Stimulated activated CD4-positive, alpha-beta T cell treated with anti-CD3 and anti-CD28 coated beads, TNF-alpha, amount 100 ng/mL, for 1 hour (primary cell): ENCODE measurements at places on chromosomes 1 and 21.
A peak's percentile ranks its signal among the peaks of the same experiment; 100 is the strongest.

GRCh38 chr1:88061492-88062177, 622.4 kb upstream of the PKN2 start:
- DNase-seq, result no peak

- DNase-seq, result peak; percentile 76
Observed at GRCh38 chr21:45615145-45615711, 28.3 kb upstream of the PCBP3 start.

GRCh38 chr1:109204484-109204883, 9.2 kb upstream of the SARS1 start:
- no peak for DNase-seq

DNA sequence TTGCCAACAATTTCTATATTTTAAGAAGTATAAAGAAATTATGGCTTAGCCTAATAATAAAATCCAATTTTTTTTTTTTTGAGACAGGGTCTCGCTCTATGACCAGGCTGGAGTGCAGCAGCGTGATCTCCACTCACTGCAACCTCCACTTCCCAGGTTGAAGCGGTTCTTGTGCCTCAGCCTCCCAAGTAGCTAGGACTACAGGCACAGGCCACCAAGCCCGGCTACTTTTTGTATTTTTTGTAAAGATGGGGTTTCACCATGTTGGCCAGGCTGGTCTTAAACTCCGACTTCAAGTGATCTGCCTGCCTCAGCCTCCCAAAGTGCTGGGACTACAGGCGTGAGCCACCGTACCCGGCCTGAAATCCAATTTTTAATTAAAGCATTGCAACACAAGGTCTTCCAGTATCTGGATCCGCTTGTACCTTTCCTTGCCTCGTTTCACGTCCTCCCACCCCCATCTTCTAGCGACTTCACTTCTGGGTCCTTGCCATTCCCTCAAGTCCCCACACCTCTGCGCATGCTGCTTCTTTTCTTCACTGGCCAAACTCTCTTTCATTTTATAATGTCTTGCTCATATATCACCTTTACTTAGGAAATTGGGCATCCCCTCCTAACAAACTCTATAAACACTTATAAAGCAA, 2.3 kb downstream of the FUBP1 start:
- no peak for DNase-seq

DNA sequence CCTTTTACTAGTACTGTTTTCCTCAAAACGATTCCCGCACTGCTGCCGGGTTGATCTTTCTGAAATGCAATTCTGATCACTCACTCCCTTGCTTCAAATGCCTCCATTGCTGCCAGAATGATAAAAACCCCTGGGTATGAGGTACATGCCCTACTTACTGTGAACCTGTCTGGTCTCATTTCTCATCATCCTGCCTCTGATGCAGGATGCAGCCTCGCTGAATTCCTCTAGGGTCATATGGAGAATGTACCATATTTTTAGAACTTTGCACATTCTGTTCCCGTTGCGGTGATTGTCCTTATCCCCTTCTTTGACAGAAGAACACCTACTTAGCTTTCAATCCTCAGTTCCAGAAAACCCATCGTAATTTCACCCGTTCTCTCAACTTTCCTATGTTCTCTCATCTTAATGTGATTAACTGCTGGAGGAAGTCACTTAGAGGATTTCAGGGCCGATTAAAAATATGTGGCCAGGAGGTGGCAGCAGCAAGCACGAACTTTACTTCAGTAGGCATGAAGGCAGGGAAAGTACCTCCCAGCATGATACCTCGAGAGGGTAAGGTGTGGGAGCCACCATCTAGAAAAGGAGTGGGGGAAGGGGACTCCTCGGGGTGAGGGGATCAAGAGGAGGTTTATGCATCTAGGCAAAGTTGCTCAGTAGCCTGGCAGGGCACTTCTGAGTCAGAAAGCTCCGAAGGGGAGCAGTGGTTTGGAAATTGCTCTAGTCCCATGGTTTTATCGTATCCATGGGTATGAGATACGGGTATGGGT, 361.5 kb upstream of the ZP4 start:
- peak; percentile 1 for DNase-seq

DNA sequence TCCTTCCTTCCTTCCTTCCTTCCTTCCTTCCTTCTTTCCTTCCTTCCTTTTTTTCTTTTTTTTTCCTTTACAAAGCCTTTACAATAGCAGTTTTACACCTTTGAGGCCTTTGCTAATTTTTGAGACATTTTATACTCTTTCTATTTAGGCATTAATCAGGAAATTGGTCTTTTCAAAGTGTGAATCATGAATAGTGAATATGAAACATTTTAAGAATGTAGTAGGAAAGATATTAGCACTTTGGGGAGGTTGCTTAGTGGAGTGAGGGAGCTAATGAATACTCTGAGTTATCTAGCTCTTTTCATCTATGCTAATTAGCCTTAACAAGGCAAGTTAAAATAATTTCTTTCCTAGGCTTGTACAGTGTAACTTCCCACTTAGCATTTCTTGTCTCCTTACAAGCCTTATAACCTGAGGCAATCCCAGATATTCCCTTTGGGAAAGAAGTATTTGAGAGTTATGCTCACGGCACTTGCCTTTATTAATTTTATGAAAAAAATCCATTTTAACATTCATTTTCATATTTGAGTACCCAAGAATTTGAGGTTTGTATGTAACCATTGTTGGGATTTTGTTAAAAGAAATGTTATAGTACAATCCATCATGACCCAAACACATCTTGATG, 122.6 kb downstream of the NTNG1 start:
- no peak for DNase-seq

DNA sequence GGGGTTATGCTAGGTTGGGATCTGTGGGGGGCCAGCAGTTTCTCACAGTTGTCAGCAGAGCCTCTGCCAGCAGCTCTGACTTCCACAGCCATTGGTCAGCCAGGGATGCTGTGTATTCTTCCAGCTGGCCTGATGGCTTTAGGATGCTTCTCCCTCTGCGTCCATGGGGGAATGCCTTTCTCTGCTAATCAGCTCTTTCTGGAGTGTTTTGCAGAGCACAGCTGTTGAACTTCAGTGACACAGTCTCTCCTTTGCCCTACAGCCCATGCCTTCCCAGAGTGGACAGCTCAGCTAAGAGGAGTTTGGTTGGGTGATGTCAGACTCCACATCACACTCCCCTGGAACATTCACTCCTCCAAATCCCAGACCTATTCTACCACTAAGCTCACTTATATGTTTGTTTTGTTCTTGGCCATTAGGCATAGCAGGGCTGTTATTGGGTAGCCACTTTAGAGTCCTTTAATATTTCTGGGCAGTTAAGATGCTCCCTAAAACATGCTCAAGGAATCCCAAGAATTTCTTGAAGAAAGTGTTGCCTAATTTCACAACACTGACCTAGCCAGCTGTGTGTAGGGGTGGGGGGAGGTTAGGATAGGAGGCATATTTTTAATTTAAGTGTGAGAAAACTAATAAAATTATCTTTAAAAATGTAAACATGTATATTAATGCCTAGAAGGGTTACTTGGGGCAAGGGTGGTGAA, 75.3 kb upstream of the KIAA0040 start:
- DNase-seq, result no peak

DNA sequence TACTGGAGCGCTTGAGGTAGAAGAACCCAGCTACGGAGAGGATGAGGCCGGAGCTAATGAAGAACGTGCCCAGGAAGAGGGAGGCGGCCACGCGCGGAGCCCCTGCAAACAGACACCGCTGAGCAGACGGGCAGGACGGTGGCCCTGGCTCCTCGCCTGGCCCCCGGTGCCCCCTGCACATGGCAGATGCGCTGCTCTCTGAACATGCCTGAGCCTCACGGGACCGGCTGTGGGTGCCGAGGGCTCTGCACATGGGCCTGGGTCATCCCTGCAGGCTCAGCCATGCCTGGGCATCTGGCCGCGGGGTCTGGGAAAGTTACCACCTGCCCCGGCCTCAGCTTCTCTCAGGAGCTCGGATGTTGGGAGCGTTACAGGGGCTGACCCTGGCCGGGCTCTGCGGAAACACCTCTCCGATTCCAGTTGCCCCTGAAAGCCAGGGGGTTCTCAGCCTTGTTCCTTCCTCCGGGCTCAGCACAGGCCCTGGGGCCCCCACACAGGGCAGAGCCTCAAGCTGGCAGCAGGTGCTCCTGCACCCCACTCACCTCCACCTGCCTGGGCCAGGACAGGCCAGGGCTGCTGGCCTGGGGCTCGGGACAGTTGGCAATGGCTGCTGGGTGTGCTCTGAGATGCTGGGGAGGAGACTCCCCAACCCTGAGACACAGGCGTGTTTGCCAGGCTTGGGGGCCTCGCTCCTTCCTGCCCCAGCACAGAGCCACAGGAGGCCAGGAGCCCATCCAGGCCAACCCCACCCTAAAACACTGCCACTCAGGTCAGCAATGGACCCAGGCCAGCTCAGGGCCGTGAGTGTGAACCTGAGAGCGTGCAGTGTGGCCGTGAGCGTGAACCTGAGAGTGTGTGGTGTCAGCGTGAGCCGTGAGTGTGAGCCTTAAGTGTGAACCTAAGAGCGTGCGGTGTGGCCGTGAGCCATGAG, 12.1 kb upstream of the RNF223 start:
- no peak for DNase-seq

DNA sequence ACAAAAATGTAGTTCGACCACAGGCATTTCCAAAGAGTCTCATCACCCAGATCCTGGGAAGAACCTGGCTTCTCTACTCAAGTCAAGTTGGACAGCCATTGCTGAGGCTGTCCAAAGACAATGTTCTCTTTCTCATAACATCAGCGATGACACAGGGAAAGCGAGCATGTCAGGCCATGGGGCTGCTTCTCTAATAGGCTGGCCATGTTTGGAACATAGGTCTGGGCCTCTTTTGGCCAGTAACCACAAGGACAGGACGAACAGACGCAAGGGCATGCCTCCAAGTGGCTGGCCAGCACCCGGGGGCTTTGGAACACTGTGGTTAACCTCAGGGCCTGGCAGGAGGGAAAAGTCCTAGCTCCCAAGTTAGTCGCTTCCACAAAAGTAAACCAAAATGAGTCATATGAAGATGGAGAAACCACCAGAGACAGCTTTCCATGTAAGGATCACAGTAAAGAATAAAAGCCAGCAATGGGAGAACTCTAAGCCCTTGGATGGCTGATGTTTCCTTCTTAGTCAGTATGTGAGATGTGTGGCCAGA, 80.6 kb upstream of the SLC44A3 start:
- DNase-seq, result no peak

DNA sequence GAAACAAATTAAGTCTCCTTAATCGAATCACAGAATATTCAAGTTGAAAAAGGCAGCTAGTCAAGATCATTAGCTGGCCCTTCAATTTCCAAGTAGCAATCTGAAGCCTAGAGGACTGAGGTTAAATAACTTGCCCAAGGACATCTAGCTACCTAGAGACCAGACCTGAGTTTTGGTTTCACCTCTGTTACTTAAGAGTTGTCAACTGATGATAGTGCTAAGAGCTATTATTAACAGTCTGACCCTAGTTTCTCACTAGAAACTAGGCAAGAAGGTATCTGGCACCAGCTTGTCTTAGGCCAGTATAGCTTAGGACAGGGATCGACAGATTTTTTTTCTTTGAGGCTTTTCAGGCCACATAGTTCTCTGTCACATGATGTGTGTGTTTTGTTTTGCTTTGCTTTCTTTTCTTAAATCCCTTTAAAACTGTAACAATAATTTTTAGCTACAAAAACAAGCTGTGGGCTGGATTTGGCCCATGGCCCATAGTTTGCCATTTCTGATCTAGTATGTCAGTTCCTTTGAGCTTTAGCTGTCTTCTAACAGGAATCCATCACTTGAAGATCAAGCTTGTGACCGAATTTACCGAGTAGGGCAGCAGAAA, 23.2 kb downstream of the TRIM45 start:
- no peak for DNase-seq

GRCh38 chr21:40696246-40696645, 150.7 kb downstream of the DSCAM start:
- DNase-seq, result no peak

DNA sequence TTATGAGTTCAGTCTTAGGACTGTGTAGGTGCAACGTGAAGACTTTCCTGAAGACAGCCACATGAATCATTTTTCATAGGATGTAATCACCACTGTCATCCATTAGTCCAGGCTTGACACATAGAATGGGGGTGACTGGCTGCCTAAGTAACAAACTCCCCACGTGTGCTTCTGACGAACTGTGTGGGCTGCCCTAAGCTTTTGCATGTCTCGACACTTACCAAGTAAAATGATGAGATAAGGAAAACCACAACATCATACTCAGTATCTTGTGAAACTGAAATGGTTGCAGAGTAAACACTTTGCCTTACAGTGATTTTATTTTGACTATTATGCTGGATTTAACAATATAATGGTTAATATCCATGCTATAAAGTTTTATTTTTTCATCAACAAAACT, 19.5 kb downstream of the ERG start:
- DNase-seq, result no peak
